ENCODE measurements at places on chromosomes 7 and 10.

DNA sequence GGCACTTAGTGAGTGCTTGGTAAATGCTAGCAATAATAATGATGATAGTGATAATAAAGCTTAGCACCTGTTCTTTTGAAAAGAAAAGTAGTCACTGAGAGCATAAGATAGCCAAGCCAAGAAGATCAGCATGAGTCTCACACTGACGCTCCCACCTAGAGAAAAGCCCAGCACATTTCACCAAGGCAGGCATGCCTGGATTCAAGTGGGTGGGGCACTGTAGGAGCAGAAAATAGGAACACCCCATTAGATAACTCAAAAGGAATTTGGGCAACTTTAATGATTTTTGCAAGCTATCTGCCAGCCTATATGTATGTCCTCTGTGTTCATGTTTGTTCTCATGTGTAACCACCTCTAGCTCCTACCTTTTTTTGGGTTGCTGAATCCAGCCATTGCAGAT lies 18.1 kb upstream of the SORBS1 start:
- DNase-seq: no peak

DNA sequence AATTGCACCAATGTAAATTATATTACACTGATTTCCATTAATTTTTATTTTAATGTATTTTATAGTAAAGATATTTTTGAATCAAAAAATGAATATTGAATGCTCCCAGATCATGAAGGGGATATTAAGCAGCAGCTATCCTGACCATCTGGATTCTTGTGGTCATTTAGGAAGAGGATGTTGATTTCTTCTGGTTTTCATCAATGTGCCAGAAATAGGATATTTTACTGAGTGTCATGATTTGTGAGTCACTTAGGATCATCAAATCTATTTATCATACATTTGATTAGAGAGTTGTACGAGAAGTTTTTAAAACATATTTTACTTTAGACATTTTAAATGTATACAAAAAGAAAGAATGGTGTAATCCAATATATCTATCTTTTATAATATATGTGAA lies 366.3 kb upstream of the CHRM2 start:
- DNase-seq: no peak

- no peak for DNase-seq
Measured at GRCh38 chr7:105346593-105347322, 42.0 kb downstream of the SRPK2 start.

DNA sequence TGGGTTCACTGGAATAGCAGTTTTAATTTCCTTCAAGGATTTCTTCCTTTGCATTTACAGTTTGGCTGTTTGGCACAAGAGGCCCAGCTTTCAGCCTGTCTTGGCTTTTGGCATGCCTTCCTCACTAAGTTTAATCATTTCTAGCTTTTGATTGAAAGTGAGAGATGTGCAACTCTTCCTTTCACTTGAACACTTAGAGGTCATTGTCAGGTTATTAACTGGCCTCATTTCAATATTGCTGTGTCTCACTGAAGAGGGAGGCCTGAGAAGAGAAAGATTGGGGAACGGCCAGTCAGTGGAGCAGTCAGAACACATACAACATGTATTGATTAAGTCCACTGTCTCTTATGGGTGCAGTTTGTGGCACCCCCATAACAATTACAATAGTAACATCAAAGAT lies 33.9 kb downstream of the PTTG1IP2 start:
- no peak for DNase-seq

- no peak for DNase-seq
Measured at GRCh38 chr10:32333849-32334248, 13.1 kb downstream of the EPC1 start.

- DNase-seq: no peak
Measured at GRCh38 chr7:23474829-23475575, 4.7 kb upstream of the IGF2BP3 start.

GRCh38 chr10:51074238-51075028 lies at the start of gene PRKG1:
PRKG1 (plus strand) TSS chr10:51074487.
- DNase-seq: no peak

DNA sequence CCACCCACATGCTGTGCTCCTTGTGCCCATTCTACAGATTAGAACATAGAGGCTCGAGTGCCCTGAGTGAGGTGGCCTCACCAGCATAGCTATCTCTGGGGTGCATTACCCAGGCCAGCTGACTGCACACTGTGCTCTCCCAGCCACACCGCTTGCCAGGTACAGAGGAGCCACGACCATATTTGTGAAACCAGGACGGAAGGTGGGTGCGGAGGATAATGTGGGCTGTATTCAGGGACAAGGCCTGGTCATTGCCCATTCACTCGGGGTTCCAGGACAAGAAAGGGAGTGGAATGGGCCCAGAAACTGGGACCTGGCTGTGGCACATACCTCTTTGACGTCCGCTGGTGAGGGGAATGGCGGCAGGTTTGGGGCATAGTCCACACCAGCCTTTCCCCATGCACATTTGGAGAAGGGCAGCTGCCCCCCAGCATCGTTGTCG lies 236.0 kb downstream of the TNS3 start:
- no peak for DNase-seq

DNA sequence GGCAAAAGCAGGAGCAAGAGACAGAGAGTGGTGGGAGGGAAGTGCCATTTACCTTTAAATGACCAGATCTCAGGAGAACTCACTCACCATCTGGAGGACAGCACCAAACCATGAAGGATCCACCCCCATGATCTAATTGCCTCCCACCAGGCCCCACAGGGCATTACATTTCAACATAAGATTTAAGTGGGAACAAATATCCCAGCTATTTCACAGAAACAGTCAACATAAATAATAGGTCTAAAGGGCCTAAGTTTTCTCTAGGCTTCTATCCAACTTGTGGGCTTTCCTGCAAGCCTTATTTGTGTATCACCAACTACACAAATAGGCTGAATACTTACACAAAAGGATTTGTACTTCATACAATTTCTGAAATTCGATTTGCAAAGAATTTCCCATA lies 196.8 kb upstream of the POT1 start:
- no peak for DNase-seq

- no peak for DNase-seq
Measured at GRCh38 chr7:12519682-12520009, 50.9 kb upstream of the SCIN start.

GRCh38 chr10:122132331-122132755 lies 138.8 kb upstream of the BTBD16 start:
- no peak for DNase-seq

DNA sequence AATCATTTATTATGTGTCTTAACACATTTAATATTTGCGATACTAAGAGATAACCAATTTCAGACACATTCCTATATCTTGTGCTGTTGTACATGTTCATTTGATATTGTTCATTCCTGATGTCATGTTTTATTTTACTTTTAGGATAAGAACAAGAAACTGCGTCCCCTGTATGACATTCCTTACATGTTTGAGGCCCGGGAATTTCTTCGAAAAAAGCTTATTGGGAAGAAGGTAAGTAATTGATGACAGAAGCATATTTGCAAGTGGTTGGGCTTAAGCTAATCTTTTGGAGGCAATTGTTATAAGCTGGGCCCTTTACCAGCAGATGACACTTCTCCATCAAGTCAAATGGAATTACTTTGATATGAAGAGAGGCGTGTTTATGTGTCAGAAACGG lies 155.3 kb downstream of the SND1 start:
- DNase-seq: no peak

DNA sequence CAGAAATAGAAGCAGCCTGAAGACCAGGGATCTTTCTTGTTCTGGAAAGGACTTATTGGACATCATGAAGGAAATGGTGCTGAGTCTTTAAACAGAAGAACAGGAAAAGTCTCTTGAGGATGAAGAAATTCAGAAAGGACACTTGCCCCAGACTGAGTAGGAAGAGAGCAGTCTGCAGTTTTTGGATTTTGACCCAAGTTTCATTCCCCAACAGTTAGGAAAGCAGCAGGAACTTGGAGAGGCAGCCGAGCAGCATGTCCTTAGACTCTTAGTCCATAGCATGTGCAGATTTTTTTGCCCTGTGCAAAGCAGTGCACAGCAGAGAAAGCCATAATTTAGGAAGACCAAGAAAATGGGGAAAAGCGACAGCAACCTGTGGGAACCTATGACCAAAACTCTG lies 927.2 kb upstream of the AUTS2 start:
- no peak for DNase-seq

DNA sequence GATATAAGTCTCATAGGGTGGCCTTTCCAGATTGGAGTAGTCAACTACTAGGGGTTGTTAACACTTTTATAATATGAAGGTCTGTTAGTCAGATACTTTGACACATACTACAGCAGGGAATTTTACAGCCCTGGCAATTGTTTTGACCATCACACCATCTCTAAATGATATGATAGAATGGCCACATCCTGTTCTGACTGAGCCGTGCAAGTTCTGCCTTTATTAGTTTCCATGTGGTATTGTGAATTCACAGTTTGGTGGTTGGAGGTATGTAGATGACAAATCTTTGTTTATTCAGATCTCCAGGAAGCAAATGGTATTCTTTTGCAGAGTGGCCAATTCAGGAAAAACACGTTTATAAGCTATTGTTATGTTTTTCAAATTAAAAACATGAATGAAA lies 83.0 kb downstream of the NRG3 start:
- no peak for DNase-seq

DNA sequence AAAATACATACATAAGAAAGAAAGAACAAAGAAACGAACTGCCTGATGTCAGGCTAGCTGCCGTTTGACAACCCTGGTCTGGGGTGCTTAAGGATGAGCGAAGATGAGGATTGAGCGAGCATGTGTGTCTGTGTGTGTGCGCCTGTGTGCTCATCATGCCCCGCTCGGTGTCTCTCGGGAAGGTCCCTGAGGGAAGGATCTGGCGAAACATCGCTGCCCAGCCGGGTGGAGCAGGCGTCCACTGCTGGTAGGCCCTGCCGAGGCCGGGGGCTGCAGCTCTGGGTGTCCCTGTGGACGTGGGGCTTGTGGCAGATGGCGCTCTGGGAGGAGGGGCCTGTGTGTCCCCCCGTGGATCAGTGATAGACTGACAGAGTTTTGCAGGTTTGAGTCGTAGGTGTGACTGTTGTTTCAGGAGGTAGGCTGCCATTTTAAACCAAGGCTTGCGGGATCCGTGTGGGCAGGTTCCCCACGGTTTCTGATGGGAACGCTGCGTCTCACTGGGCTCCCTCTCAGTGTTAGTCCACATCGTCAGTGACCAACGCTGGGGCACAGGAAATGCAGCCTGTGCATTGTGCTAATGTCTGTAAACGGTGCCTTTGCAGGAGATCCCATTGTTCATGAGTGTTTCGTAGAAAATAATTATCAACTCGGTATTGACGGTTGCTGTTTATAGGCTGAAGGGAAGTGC lies 5.9 kb upstream of the SUN1 start:
- DNase-seq: no peak

- DNase-seq: no peak
Measured at GRCh38 chr7:99447943-99448342, 9.2 kb downstream of the CPSF4 start.

DNA sequence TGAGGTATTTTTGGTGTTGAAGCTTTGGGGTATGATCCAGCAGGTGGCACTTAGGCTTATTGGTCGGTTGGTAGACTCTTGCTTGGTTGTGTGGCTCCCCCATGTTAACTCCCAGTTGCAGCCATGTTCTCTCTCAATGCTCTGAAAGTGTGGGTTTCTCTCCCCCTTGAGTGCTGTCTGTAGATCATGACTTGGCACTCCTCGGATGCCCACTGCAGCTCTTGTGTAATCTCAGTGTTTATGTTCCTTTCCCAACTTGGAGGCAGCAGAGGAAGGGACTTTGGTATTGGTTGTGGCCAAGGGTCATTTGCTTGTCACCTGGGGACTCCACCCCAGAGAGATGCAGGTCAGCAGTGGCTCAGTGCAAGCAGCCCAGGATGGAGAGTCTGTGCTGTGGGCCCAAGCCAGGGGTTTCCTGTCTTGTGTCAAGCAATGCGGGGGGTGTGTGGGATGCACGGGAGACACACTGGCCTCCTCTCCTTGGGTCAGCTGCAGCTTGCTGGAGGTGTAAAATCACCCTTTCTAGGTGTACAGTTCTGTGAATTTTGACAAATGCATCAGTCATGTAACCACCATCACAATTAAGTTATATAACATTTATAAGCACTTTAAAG lies 36.9 kb downstream of the PIK3CG start:
- no peak for DNase-seq

DNA sequence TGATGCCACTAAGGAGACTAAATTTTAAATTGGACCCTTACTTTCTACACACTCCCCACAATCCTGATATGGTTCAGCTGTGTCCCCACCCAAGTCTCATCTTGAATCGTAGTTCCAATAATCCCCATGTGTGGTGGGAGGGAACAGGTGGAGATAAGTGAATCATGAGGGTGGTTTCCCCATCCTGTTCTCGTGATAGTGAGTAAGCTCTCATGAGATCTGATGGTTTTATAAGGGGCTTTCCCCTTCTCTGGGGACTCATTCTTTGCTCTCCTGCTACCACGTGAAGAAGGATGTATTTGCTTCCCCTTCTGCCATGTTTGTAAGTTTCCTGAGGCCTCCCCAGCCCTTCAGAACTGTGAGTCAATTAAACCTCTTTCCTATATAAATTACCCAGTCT lies 18.4 kb upstream of the BET1 start:
- DNase-seq: no peak

DNA sequence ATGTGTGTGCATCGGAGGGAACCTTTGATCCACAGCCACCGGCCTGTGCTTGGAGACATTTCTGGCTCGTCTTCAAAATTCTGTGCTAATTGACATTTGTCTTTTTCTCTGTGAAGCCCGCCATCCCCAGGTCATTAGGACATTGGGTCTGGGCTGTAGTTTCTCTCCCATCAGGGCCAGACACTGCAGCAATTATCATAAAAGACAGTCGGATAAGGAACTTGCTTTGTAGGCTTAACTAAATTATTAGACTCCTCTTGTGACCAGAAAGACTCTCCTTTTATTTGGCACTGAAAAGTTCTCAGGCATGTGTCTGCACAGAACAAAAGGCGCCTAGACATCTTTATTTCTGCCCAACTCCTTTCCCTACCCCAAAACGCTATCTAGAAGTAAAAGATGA lies 49.1 kb upstream of the NPTX2 start:
- DNase-seq: no peak

- DNase-seq: no peak
Measured at GRCh38 chr7:64581926-64582894, 19.3 kb upstream of the ZNF680 start.

- DNase-seq: no peak
Measured at GRCh38 chr7:18529239-18529638, 33.7 kb downstream of the HDAC9 start.

DNA sequence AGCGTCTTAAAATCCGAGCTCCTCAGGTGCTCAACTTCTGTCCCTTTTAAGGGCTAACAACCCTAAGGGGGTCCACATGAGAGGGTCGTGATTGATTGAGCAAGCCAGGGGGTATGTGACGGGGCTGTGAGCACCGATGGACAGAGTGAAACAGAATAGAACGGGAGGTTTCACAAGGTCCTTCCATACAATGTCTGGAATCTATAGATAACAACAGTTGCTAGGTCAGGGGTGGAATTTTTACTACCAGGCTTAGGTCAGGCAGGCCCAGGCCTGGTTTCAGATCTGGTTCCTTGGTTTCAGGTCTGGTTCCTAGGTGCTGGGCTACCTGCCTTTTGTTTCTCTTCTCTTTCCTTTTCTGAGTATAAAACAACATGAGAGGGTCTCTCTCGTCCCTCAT lies 80.9 kb downstream of the PTN start:
- DNase-seq: no peak

DNA sequence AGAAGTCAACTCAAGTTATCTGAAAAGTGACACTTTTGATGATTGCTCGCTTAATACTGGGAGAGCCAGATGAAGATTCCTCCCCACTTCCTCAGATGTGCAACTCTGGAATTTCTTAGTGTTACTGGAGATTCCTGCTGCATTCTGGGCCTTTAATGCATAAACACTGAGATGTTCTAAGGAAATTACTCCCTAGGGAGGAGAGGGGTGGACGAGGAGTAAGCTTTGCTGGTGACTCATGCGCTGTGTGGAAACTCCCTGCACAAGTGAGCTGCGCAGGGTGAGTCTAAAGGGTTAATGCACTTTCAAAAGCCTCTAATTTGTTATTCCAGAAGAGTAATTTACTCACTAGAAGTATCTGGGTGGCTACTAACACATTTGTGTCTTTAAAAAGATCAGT lies 46.3 kb downstream of the EGFR start:
- no peak for DNase-seq

All from activated CD4-positive, CD25-positive, alpha-beta regulatory T cell treated with anti-CD3 and anti-CD28 coated beads, Interleukin-2, amount 50 U/mL, for 72 hours (primary cell).